Activated B cell treated with CpG ODN at 0.5 μM for 24 hours (primary cell): ENCODE measurements at places on chromosomes 7 and 10.

DNA sequence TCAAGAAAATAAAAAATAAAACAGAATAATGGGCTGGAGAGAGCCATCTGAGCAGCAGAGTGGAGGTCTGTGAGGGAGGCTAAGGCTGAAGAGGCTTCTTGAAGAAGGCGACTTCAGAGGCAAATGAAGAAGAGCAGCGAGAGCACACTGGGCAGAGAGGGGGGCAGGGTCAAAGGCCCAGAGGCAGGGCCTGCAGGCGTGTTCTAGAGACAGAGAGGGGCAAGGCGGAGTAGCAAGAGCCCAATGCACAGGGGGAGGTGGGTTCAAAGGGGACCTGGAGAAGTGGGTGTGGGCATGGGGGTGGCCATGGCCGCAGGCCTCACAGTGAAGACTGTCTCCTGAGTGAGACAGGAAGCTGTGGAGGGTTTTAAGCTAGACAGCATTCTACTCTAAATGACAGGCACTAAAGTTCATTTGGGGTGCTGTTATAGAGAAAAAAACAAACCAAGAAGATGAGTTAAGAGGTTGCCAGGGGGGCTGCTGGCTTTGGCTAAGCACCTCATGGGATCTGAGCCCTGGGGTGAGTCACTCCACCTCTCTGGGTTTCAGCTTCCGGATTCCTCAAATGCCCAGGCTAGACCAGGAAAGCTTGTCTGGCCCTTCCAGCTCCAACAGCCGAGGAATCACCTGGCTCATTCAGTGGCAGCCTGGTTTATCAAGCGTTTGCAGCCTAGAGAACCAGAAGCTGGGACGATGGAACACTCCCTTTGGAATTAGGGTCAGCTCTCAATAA, 81.7 kb downstream of the DLG5 start:
- no peak for DNase-seq

- DNase-seq = no peak
Observed at GRCh38 chr10:25687521-25687920, 246.5 kb upstream of the MYO3A start.

DNA sequence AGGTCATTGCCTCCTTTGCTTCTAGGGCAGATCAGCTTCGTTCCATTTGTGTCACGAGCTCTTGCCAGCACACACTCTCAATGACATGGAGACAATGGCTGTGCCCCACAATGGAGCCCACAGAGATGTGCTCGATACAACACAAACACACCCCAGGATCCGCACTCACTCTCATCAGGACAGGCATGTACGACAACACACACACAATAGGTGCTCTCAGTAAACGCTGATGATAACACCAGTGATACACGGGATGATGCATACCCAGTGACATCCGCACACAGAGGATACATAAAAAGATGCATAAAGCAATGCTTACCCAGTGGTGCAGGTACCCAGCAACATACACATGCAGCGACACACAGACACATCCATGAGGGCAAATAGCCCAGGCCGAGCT, 61.2 kb upstream of the LBX1 start:
- DNase-seq = no peak

- DNase-seq = no peak
Observed at GRCh38 chr7:2200584-2200980, 32.2 kb downstream of the MAD1L1 start.

GRCh38 chr10:86107131-86107530, 259.5 kb downstream of the GRID1 start:
- no peak for DNase-seq

GRCh38 chr10:56881218-56881617, 520.2 kb upstream of the ZWINT start:
- no peak for DNase-seq
